BJ (cell line): ENCODE measurements at places on chromosomes 2 and 18. TPM values are rescaled to one million over a fixed set of nuclear protein-coding genes. Genes with fewer than 3 reads are reported as not detected.

GRCh38 chr2:76326636-76327035 is 615.9 kb upstream of the GCFC2 start:
- no peak for DNase-seq

DNA sequence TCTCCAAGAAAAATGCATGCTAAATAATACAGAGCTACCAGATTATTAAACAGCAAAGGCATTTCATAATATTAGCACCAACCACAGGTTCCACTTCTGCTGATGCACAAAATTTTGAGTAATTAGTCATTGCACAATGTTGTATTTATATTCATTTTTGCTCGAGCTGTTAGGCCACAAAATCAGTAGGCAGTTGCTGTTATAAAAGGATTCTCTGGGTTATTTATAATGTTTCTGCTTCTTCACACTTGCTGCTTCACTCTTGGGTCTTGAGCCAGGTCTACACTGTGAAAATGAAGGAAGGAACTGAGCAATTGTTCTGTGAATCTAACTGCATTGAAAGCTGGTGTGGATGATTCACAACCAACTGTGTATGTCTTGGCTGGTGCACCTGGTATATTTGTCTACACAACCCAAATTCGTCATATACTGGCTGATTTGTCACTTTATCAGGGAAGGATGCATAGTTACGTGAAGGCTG is 38.3 kb downstream of the MRPL33 start:
- peak; percentile 42 for DNase-seq

GRCh38 chr2:202030691-202031090 is 3.0 kb upstream of the FZD7 start:
- DNase-seq = peak; percentile 67

- DNase-seq = no peak
These were observed 60.0 kb upstream of the RPE start for GRCh38 chr2:209942426-209942825.

GRCh38 chr2:230329946-230330605 is 3.1 kb downstream of the SP140L start:
- no peak for DNase-seq

DNA sequence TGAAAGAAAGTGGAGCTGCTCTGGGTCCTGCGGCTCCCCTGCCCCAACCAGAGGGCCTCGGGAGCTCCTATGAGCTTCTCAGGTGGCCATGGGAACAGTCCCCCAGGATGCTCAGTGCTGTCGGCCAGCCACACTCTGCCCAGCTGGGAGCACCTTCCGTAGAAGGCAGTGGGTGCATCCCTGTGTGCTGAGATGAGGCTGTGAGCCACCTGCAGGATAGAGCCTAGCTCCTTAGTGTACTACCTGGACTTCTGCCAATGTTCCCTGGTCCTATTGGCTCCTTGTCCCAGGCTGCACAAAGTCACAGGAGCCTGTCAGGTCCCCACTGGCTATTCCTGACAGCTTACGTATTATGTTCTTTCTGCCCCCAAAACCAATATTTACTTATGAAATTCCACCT is 16.1 kb downstream of the PRELID3A start:
- no peak for DNase-seq

- no peak for DNase-seq
These were observed 1.9 kb downstream of the MCFD2 start for GRCh38 chr2:46913471-46914381.

- DNase-seq = no peak
These were observed 140.3 kb downstream of the NRP2 start for GRCh38 chr2:205822579-205822978.

GRCh38 chr2:155842103-155842502 is 490.4 kb downstream of the NR4A2 start:
- no peak for DNase-seq

DNA sequence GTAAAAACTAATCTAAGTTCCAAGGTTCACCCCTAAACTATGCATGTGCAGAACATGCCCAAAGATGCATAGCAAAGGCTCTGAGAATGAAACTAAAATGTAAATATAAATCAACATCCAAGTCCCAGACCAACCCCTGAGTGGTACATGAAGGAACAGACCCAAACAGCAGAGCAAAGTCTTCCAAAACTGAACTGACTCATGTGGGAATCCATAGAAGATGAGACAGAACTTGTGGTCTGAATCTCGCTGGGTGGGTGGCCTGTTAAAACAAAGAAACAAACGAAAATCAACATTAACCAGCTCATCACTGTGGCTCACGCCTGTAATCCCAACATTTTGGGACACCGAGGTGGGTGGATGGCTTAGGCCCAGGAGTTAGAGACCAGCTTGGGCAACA is 29.5 kb upstream of the ATRAID start:
- no peak for DNase-seq

- peak; percentile 93 for DNase-seq
These were observed 8.5 kb upstream of the RMDN2 start for GRCh38 chr2:37916512-37917082.

DNA sequence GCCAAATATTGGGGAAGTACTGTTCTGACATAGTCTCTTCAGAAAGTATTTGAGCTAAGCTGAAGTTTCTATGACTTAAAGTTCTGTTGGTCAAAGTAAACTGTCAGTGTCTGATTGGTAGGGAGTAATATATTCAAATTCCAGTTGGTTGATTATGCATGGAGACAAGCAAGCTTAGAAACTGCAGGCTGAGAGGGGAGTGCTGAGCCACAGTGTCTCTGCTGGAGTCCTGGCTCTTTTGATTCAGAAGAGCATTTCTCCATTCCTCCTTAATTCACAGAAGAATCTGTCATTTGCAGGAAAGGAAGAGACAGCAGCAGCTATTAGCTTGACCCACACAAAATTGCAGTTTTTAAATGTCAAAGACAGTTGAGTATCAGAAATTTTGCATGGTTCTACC is 201.4 kb upstream of the TMEM200C start:
- DNase-seq = no peak

DNA sequence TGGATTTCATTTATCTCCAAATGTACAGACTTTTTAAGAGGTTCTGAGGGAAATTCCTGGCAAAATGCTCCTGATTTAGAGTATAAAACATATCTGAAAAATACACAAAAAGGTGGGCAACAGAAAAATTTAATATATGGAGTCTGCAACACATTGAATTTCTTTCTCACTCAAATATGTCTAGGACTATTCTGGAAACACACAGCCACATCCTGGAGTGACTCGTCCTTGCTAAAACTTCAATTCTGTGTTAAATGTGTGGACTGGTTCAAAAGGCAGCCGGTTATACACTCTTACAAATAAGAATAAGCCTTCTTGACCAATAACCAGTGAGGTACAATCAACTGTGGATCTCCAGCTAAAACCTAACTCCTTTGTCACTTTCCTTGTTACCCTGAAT is 44.1 kb upstream of the RND3 start:
- no peak for DNase-seq

DNA sequence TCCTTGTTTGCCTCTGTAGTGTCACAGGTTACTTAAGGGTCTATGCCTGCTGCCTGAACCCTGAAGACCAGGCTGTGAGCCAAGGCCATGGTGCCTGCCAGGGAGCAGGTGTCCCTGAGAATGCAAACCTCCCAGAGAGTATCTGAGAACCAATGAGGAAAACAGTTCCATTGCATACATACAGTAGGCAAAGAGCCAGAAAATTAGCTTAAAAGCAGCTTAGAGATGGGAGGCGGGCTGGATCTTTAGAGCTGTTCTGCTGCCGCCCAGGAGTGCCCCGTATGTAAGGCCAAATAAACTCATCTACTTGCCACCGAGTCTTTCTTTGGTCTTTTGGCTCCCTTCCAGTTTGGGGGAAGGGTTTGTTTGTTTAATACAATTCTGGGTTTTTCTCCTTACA is 327.9 kb downstream of the CLIP4 start:
- no peak for DNase-seq

Gene MAIP1
- 11.3 and 14.0 TPM in 2 replicates for polyA plus RNA-seq

Gene BCL2L11
- polyA plus RNA-seq = 0.78 and 0.80 TPM in 2 replicates

Gene COL6A3
- polyA plus RNA-seq = 522 and 695 TPM in 2 replicates

Gene CYP27A1
- 17.2 and 26.8 TPM in 2 replicates for polyA plus RNA-seq

Gene CTDP1
- polyA plus RNA-seq = 7.1 and 12.9 TPM in 2 replicates

Gene EDAR
- polyA plus RNA-seq = not detected in 2 replicates

Gene GPR35
- polyA plus RNA-seq = 0.10 and 0.17 TPM in 2 replicates

Gene UCN
- polyA plus RNA-seq = 0.17 and 0.34 TPM in 2 replicates
